ENCODE measurements at places on chromosomes 16 and 17.

DNA sequence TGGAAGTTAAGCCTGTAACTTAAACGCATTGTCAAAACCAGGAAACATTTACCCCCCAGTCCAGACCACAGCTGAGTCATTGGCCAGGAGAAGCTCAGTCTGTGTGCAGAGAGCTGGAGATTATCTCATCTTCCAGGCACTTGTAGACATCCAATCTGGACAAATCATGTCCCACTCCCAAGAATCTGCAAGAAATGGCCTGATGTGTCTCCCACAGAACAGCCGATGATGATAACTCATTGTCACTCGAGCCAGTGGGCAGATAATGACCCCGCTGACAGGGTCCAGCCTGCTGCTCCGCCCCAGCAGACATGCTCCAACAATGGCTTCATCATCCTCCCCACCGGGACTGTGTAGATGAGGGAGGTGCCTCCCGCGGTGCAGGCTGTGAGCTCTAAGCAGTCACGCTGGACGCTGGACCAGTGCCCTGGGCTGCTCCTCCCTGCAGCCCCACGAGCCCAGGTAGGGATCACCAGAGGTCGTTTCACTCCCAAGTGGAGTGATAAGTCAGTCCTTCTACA is 322.5 kb downstream of the C16orf95 start:
- DNase-seq = peak; percentile 93

- no peak for DNase-seq
These were observed 160.8 kb downstream of the FOXL1 start for GRCh38 chr16:86739178-86739577.

GRCh38 chr17:60073063-60073462 is 5.7 kb downstream of the HEATR6 start:
- no peak for DNase-seq

- no peak for DNase-seq
These were observed 11.7 kb upstream of the LLGL1 start for GRCh38 chr17:18213666-18214270.

GRCh38 chr17:65388911-65389310 is 172.5 kb downstream of the AXIN2 start:
- no peak for DNase-seq

DNA sequence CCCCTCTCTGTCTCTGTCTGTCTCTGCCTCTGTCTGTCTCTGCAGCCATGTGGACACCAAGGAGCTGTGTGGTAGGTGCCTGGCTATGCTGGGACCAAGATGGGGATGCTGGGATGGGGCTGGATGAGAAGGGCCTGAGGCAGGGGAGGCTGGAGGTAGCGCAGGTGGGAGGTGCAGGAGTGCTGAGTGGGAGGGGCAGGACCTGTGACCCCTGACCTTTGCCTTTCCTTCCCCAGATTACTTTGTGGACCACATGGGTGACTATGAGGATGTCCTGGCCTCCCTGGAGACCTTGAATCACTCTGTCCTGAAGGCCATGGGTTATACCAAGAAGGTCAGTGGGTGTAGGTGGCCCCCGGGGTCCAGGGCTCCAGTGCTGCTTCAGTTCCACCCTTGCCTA is 12.8 kb downstream of the NECAB2 start:
- no peak for DNase-seq

DNA sequence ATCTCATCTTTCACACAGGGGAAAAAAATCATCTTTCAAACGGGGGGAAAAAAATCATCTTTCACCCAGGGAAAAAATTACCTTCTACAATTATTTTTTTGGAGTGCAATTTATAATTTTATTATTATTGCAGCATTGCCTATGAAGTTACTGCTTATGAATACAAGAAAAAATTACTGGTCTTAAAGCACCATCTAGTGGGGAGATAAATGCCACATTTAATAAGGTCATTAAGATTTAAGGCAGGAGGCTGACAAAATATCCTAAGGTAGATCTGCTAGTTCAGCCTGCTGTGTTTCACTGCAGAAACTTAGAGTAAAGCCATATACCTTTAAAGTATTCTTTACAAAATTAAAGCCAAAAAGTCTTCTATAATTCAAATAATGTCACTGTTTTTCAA is 13.7 kb downstream of the SHCBP1 start:
- peak; percentile 3 for DNase-seq

DNA sequence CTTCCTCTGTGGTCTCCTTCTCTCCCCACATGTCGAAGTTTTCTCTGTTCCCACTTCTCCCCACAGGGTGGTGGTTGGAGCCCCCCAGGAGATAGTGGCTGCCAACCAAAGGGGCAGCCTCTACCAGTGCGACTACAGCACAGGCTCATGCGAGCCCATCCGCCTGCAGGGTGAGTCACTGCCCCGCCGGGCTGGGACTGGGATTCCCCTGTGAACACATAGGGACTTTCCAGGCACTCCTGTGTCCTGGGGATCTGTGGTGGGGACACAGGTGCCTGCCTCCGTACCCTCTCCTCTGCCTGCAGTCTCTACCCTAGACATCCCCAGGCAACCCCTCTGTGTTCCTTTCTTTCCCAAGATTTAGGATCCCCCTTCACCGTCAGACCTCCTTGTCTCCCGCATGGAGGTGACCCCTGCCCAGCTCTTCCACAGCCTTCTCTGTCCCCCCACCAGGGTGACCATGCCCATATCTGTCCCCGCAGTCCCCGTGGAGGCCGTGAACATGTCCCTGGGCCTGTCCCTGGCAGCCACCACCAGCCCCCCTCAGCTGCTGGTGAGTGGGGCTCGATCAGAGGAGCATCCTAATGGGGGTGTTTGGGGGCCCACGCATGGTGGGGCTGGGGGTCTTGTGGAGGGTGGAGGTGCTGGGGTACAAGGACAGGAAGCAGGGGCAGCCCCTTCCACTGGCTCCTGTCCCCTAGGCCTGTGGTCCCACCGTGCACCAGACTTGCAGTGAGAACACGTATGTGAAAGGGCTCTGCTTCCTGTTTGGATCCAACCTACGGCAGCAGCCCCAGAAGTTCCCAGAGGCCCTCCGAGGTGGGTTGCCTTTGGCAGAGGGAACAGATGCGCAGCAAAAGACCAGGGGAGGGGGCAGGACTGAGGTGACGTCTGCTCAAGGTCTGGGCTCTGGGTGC is 5.8 kb downstream of the ITGAM start:
- DNase-seq = peak; percentile 96

- DNase-seq = no peak
These were observed 14.8 kb downstream of the TEKT5 start for GRCh38 chr16:10679921-10680320.

DNA sequence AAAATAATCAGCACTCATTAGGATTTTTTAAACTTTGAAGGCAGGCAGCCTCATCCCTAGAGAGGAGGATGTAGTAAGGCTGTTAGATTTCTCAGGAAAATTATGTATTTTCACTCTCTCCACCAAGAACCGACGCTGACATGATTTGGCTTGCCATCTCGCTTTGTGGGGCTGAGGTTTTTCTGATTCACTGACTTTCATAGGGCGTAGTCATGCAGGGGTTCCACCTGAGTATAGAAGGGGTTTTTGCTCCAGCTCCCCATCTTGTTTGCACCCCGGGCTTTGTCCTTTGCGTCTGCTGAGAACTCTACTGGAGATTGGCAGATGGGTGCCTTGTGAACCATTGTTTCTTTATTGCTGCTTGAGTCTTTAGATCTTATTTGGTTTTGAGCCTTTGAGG is 20.2 kb downstream of the TOM1L1 start:
- no peak for DNase-seq

DNA sequence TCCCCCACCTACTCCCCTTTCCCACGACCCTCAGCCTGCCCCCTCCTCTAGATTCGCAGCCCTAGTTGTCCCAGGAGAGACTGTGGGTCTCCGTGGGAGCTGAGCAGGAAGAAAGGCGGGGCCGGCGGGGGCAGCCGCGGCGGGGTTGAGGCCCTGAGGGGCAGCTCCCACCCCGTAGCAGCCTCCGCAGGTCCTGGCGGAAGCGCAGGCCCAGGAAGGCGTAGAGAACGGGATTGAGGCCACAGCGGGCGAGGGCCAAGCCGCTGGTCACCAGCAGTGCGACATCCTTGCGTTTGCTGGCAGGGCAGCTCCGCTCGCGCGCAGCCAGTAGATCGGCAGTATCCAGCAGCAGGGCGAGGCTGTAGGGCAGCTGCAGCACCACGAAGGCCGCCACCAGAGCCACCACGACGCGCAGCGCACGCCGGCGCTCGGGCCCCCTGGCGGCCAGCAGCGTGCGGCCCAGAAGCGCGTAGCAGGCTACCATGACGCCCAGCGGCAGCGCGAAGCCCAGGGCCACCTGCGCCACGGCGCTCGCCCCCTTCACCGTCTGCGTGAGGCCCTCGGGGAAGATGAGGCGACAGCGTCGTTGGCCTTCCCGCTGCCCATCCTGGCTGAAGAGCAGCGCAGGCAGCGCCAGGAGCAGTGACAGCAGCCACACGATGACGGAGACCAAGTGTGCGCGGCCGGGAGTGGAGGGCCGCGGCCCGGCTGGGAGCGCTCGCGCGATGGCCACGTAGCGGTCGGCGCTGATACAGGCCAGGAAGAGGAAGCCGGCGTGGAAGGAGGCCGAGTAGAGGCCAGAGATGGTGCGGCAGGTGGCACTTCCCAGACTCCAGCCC is 1.9 kb downstream of the CCR10 start:
- DNase-seq = peak; percentile 86
